ENCODE measurements at places on chromosomes 13 and 19. TPM values are rescaled to one million over a fixed set of nuclear protein-coding genes. Genes with fewer than 3 reads are reported as not detected.

Gene TNFSF9
- 1.3 TPM for polyA plus RNA-seq

Gene FGF21
- not detected for polyA plus RNA-seq

Gene DIRAS1
- polyA plus RNA-seq, result not detected

Gene FCAR
- not detected for polyA plus RNA-seq

Gene ZNF418
- not detected for polyA plus RNA-seq
